ENCODE measurements at places on chromosomes 1 and 21.

DNA sequence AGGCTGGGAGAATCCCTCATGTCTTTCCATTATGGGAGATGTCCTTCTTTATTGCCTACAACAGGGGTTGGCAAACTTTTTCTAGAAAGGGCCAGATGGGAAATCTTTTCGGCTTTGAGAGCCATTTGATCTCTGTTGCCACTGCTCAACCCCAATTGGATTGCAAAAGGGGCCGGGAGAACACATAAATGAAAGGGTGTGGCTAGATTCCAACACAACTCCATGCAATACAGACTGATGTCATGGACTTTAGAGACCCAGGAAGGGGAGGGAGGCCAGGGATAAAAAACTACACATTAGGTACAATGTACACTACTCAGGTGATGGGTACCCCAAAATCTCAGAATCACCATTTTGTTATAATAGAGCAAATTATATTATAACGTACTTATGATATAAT, 97.6 kb upstream of the SIM2 start:
- DNase-seq = no peak

DNA sequence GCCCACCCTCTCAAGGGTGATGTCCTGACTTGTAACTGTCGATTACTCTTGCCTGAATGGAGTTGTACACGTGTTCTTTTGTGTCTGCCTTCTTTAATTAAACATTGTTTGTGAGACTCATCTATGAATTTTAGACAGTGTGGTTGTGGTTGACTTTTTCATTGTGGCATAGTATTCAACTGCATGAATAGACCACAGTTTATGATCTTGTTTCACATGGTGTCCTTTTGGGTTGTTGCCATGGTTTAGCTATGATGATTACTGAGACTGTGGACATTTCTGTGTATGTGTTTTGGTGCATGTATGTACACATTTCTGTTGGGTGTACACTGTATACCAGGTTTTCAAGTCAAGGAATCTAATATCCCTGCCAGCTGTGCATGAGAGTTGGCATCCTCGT, 30.1 kb downstream of the PRMT2 start:
- DNase-seq = no peak

- no peak for DNase-seq
These were observed 33.2 kb downstream of the UBASH3A start for GRCh38 chr21:42436914-42437313.

DNA sequence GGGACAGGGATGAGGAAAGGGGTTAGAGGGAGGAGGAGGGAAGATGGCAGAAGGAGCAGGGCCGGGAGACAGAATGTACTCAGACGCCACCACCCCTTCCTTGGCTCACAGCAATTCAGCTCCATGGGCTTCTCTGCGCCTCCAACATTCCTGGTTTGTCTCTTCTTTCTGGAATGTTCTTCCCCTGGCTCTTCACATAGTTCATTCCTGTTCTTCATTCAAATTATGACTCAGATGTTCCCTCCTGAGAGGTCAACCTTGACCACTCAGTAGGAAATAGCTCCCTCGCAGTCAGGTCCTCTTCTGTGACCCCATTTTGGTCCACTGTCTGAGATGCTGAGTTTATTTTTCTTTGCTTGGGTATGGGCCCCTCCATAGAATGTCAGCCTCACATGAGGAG, 203.2 kb downstream of the C1orf94 start:
- no peak for DNase-seq

GRCh38 chr1:29969576-29969975, 733.3 kb downstream of the PTPRU start:
- DNase-seq = no peak

DNA sequence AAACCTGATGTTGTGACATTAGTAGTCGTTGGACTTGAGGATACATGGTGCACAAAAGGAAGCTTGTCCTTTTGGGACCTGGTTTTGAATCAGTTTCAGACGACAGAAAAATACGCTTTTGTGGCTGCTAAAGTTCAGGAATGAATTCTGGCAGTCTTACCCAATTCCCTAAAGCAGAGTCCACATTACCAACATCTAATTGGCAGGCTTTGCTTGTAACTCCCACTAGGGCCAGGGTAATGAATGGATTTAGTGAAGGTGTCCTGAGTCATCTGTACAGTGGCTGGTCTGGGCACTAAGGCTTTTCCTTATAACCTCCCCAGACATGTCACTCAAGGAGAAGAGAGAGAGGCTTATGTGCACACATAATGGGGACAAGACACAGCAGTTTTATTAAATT, 66.2 kb upstream of the RNPC3 start:
- DNase-seq = no peak

DNA sequence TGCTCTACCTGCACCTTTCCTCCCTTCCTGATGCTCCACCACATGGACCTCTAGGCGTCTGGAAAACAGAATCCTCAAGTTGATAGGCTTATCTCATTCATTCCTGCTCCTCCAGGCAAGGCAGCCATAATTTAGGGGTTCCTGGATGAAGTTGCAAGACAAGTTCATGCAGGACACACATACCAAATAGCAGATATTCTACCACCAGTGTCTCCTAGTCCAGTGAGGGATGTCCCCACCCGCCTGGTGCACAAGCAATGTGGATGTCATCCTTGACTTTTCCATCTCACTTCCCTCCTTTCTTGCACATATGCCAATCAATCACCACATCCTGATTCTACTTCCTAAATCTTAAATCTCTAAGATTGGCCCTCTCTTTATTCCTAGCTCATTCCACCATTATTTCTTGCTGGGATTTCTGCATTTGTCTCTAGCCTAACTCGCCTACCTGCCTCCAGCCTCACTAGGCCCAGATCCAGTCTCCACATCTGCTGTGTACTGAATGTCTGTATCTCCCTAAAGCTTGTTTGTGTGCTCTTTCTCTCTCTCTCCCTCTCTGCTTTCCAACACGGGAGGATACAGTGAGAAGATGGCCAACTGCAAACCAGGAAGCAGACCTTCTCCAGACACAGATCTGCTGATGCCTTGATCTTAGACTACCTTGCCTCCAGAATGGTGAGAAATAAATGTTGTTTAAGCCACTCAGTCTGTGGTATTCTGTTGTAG, 40.5 kb downstream of the CD34 start:
- DNase-seq = no peak

GRCh38 chr1:65658122-65658521, 134.6 kb upstream of the PDE4B start:
- no peak for DNase-seq

GRCh38 chr1:30707412-30708360, 15.7 kb downstream of the MATN1 start:
- DNase-seq = peak; percentile 45

Measured in T47D (cell line).